CD4-positive, alpha-beta T cell treated with Interleukin-15 for 1 hour (primary cell): ENCODE measurements at places on chromosomes 3 and 15.

GRCh38 chr3:99638167-99638948 lies at the start of gene COL8A1:
TSS of gene COL8A1 (plus strand) at chr3:99638594. CDS start at chr3:99790683, 152,089 bp downstream.
- no peak for DNase-seq

DNA sequence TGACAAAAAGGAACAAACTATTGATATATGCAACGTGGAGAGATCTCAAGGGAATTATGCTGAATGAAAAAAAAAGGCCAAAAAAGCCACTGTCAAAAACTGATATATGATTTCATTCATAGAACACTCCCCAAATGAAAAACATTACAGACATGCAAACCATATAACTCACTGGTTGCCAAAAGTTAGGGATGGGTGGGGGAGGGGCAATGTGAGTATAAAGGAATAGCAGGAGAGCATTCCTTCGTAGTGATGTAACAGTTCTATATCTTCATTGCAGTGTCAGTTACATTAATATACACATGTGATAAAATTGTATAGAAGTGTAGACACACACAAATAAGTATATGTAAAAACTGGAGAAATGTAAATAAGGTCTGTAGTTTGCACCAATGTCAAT lies 12.2 kb downstream of the GBE1 start:
- DNase-seq, result no peak

GRCh38 chr15:40937762-40938535 lies 8.8 kb downstream of the DLL4 start:
- DNase-seq, result no peak

DNA sequence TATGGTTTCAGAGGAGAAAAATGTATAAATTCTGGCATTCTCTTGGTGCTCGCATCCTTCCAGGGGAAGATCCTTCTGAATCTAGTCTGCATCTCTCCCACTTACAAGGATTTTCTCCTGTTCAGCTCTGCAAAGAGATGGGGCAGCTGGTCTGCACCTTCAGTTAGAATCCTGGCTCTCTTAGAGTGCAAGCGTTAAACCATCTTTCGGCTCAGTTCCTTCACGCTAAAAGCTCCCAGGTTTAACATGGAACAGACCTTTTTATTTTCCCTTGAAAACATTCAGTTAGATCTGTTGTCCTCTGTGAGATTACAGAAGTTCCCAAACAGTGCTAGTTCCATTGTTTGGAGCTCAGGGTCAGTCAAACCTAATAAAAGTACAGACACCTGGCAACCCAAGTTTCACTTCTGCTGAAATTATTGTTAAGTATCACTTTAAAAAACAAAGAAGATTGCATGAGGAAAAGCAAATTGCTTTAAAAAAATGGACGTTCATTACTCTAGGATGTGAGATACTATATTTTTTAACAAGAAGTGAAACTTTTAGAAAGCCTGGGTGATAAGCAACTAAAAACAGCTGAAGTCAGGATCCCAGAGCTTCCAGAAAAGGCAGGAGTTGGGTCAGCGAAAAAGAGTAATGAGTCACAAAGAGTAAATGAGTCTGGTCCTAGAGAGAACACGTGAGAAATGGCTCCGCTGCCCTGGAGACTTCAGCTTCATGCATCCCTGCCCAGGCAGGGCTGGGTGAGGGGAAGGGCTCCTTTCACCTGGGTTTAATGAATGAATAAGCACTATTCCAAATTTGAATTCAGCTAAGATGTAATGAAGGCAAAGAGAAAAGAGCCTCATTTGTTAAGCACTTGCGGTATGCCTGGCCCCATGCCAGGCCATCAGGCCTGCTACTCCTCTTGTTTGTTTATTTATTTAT lies 63.3 kb downstream of the ABTB1 start:
- DNase-seq, result peak; percentile 24

DNA sequence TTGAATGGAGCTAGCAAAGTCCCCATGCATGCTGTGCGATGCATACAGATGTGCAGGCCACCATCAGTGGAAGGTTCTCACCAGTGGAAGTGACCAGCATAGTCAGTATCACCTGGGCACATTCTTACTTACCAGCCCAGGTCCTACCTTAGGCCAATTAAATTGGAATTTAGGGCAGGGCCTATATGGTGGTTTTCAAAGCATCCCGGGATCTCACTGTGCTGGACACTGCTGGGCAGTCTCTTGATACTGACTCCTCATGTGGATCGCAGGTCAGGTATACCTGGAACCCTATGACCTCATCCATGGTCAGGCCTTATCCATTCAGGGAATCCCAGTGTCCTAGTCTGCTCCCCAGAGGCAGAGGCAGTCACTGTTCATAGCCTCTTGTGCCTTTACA lies 336.6 kb upstream of the NR2E3 start:
- DNase-seq, result no peak
